ENCODE measurements at places on chromosomes 5 and 9. TPM values are rescaled to one million over a fixed set of nuclear protein-coding genes. Genes with fewer than 3 reads are reported as not detected.

The CTSV gene
- 0.37 TPM for total RNA-seq

The SH3TC2 gene
- total RNA-seq: 0.65 TPM

The PDZD2 gene
- 0.43 TPM for total RNA-seq

The NMUR2 gene
- total RNA-seq: not detected

The TSPAN17 gene
- total RNA-seq: 27.8 TPM

The ZNF618 gene
- total RNA-seq: 7.5 TPM

The ZDHHC11 gene
- total RNA-seq: 1.00 TPM

The PCDHB4 gene
- total RNA-seq: 0.14 TPM

The KCNV2 gene
- total RNA-seq: not detected
